SHP77 (cell line): ENCODE measurements at places on chromosomes 4 and X.

DNA sequence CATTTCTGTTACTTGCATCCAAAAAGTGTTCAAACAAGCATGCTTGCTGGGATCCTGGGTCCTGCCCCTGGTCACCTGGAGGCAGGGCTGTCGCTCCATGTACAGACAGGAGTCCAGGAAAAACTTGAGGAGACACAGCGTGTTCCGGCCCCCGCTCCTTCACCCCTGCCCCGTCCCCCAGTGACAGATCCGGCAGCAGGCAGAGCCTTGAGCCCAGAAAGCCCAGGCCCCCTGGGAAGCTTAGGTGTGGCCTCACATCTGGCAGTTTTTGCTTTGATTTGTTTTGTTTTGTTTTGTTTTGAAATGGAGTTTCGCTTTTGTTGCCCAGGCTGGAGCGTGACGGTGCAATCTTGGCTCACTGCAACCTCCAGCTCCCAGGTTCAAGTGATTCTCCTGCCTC, 67.0 kb downstream of the TRMT44 start:
- no peak for DNase-seq

DNA sequence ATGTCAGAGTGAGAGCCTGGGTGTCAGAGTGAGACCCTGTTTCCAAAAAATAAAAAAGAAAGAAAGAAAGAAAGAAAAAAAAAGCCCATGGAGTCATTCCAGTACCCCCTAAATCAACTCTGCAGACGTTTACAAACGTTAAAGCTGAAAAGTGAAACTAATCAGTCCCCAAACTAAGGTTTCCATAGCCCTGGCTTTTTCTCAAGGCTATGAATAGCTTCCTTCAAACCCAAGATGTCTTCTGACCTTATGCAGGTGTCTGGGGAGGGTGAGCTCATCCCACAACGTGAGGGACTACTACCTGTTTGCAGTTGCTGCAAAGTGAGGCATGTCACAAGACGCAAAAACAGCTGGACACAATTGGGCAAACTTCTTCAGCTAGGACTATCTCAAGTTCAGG, 144.0 kb downstream of the SH3KBP1 start:
- no peak for DNase-seq

DNA sequence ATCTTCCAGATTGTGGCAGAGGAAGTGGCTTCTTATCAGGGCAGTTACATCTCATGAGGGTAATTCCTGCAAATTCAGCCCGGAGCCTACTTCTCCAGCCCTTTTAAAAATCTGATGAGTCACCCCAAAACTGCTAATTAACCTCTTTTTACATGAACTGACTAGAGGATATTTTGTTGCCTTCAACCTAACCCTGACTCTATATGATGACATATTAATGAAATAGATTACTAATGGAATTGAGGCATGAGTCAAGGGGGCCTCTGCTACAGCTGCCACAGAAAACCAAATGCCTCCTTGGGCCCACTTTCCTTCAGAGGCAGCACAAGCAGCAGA, 72.5 kb downstream of the QRFPR start:
- no peak for DNase-seq

GRCh38 chr4:24751926-24752539, 43.3 kb upstream of the SOD3 start:
- DNase-seq: no peak

- no peak for DNase-seq
Measured at GRCh38 chrX:74246524-74246923, 57.5 kb upstream of the ZCCHC13 start.

- no peak for DNase-seq
Measured at GRCh38 chr4:102862016-102862415, 6.8 kb upstream of the CISD2 start.

DNA sequence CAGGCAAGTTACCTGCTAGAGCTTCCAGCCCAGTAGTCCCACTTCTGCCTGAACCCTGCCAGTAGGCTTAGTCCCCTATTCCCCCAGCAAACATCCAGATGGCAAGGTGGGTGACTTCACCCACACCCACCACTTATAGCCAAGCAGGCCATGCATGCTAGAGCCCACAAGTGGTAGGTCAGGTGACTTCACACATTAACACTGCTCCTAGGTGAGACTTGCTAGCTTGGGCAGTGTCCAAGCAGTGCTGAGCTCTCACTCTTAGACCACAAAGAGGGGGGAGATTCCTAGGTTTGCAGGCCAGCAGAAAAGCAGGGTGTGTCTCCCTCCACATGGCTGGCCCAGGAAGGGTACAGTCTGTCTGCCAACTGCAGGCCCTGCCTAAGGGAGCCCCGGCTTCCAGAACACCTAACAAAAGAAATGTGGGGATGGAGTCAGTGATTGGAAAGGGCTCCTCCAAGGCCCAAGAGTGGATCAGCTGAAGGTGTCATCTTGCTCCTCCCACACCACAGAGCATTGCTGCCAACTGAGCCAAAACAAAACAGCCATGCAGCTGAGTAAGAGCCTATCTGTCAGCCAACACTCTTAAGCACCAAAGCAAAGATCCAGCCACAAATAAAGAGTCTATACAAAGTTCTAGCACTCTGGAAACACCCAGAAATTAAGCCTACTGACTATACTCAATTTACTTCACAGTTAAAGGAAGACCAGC, 158.1 kb upstream of the USP38 start:
- DNase-seq: no peak

GRCh38 chr4:83616252-83616651, 80.3 kb downstream of the GPAT3 start:
- DNase-seq: no peak

DNA sequence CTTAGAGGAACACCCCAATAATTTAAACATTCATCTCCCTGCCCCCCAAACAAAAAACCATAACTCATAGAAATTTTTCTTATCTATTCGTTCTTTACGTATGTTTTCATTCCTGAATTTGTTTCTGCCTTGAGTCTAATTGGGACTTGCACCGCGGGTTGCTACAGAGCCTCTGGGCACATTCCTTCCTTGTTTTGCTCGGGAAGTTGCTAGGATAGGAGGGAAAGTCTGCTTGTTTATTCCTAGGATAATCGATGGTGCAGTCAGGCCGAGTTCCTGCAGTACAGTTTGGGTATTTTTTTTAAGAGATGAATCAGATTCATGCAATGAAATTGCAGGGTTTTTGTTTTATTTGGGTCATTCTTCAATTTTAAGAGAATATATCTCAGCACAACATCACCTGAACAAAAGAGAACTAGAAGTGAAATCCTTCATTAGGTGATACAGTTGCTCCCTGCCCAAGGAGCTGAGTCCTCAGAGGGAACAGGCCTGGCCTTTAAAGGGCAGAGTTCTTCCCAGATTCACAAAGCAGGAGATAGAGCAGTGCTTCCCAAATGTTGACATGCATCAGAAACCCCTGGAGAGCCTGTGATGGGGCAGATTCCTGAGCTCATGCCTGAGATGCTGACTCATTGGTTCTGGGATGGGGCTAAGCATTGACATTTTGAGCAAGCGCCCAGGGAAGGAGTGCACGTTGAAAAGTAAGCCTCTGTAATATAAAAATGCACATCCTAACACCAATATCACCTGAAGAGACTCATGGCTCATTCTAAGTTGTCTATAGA, 114.9 kb upstream of the FAM9B start:
- DNase-seq: no peak

DNA sequence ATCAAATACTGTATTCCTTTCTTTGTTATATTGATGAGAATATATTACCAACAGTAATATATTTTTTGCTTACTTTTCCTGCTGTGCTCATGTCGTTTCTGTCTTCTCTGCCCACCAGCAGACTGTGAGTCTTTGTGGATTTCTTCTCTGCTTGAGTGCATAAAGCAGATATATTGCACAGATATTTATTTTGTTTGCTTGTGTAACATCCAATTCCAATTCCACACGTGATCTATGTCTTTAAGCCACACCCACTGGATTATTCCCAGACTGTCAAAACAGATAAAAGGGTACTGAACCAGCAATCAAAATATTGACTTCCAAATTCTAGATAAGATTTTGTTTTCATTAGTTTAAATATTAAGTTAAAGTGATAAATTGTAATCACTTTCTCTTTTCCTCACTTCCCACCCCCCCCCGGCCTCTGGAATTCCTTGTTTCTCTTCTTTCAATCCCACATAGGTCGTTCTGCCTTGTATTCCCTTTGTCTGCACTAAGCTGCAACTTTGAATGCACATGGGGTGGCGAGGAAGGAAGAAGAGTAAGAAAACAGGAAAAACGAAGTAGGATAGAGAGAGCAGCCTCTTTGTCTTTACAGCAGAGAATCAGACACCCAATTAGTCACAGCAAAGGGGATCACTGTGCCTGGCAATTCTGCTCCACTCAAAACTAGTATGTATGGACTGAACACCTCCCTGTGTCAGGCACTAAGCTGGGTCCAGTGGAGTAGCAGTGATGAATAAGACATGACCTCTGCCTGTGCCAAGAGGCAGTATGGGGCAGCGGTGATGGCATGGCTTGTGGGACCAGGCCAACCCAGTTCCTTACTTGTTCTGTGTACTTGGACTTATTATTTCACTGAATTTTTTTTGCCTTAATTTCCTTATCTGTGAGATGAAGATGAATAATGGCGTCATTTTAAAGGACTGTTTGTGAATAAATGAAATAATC, at the start of gene ADH1B:
ADH1B (minus strand) TSS at position 161 of the 951 bp plus-strand sequence; CDS start at position 91, 70 bp downstream.
- DNase-seq: no peak

DNA sequence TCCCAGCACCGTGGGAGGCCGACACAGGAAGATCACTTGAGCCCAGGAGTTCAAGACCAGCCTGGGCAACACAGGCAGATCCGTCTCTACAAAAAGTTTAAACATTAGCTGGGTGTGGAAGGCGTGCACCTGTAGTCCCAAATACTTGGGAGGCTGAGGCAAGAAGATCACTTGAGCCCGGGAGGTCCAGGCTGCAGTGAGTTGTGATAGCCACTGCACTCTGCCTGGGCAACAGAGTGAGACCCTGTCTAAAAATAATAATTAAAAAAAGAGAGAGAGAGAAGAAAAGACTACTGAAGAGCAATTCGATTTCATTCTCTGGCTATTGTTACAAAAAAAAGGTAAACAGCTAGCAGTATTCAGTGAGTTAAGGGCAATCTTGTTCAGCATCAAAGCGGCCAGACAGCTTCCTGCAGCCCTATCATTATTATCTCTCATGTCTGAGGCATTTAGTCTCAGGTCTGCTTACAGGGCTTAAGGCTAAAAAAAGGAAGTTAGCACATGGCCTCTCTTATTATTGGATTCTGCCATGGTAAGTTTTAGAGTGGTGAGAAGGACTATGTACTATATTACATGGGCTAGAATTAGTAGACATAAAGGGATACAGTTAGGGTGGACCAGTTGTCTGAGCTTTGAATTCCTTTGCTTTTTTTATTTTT, 37.9 kb downstream of the ARHGEF6 start:
- no peak for DNase-seq

DNA sequence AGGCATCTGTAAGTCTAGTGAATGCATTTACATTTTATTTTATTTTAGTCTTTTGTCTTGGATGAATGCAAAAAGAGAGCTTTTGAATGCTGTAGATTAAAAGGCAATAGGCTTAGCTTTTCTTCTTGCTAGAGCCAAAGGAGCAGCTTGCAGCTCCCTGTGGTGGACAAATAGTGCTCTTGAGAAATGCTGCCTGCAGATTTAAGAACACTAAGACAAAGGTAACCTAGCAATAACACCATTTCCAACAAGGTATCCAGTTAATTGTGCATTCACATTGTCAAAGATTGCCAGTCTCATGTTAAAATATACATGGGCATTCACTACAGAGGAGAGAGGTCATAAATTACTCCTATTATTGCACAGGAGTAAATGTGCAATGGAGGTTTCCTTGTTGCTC, 859.2 kb upstream of the PRKX start:
- no peak for DNase-seq
